ENCODE measurements at places on chromosomes 7 and 10.

- DNase-seq, result no peak
Observed at GRCh38 chr7:153407291-153408046, 644.7 kb upstream of the DPP6 start.

DNA sequence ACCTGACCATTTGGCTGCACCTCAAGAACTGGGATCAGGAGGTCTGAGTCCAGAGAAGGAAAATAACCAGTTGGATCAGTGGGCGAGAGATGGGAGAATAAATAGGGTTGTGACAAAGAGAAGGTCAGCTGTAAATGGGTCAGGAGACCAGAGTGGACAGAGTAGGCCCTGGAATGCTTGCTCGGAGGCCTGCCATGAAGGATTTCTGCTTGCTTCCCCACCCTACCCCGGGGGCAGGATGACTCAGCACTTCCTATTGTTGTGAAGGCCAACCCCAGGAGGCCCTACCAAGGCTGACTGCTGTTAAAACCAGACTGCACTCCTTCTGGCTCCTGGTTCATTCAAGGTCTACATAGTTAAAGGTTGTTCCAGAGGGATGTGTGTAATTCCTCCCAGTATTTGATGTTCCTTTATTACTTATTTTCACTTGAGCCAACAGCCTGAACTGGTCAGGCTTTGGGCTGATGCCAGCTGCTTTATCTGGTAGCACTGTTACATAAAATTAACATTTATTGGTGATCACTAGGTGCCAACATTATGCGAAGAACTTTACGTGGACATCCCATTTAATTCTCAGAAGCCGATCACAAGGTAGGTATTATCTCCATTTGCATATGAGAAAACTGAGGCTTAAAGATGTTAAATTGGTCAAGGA, 27.3 kb upstream of the IFRD1 start:
- DNase-seq, result peak; percentile 41

- no peak for DNase-seq
Observed at GRCh38 chr10:787933-788651, 98.6 kb upstream of the DIP2C start.

- DNase-seq, result no peak
Observed at GRCh38 chr7:100396421-100396982, 23.2 kb downstream of the PILRA start.

- no peak for DNase-seq
Observed at GRCh38 chr10:43082746-43083145, 5.9 kb downstream of the RET start.

DNA sequence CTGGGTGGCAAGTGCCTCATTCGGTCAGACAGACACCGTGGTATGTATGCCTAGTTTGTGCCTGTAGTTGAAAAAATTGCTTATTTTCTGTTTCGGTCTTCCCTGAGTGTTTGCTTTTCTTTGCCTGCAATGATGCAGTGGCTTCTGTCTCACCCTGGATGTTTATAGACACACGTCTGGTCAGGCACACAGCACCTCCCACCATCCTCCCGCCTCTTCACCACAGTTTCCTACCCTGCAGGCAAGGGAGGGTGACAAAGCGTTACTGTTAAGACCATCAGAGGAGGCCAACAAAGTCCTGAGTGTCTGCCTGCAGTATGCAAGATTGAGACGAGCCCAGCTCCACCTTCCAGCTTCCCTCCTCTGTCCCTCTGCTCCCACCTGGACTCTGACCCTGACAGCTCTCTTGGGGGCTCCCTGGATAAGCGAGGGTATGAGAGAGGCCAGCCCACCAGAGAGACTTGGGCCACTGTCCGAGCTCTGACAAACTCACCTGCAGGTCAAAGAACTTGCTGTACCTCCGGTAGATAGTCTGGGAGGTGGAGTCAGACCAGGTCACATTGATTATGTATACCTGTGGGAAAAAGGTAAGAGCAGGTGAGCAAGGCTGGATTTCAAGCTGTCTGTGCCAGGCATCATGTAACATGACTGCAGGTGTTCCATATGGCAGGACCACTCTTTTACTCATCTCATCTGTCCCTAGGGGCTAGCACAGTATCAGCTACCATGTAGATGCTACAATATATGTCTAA, 54.4 kb downstream of the SH3PXD2A start:
- DNase-seq, result peak; percentile 95

GRCh38 chr7:81158189-81158588, 239.3 kb upstream of the SEMA3C start:
- DNase-seq, result peak; percentile 78

Data from NCI-H2171 treated with DMSO at 0.1 percent for 48 hours (cell line).